Fibroblast of lung (primary cell): ENCODE measurements at places on chromosomes 4 and X.

DNA sequence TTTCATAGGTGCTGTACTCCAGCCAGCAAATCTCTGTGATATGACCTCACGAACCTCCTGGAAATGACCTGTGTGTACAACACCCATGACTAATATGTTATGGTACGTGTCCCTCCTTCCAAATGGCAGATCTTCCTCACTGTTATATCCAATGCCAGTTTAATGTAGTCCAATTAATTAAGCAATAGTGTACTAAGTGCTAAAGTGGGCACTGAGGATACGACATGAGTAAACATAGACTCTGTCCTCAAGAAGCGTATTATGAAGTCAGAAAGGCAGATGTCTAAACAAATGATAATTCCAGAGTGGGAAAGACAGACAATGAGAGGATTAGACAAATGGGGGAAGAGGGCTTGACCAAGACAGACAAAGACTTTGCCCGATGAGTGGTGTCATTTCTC is 33.9 kb downstream of the GPRIN3 start:
- H3K27me3 ChIP-seq, result no peaks in the 10 kb centered on the region
- no peak for DNase-seq
- no peak overlapping the region for H3K27ac ChIP-seq

- no peaks in the 10 kb centered on the region for H3K4me1 ChIP-seq
- no peak overlapping the region for H3K4me3 ChIP-seq
- DNase-seq, result no peak
- H3K27ac ChIP-seq, result no peak overlapping the region
Observed at GRCh38 chr4:183747931-183748670, 89.0 kb downstream of the TRAPPC11 start.

DNA sequence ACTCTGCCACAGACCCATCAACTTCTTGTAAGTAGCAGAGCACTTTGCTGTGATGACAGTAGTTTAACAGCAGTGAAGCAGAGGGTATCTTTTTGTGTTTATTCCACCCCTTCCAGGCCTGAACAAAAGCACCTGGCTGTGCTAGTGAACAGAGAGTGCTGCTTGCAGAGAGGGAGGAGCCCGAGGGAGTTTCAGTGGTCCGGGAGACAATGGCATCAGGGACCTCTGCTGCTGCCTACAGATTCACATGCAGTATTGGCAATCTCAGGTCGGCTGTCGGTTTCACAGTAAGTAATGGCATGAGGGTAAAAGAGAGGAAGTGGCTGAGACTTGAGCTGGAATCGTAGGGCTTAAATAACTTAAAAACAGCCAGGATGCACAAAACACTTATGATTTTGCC is 755.8 kb downstream of the RPA4 start:
- H3K27me3 ChIP-seq, result no peaks in the 10 kb centered on the region
- no peak overlapping the region for H3K27ac ChIP-seq
- no peak for DNase-seq
- H3K4me3 ChIP-seq, result no peak overlapping the region
- no peaks in the 10 kb centered on the region for H3K4me1 ChIP-seq

GRCh38 chr4:182139491-182139890 is 103.7 kb upstream of the TENM3 start:
- peaks cover 7% of the 10 kb centered on the region for H3K27me3 ChIP-seq
- H3K4me1 ChIP-seq, result no peaks in the 10 kb centered on the region
- H3K4me3 ChIP-seq, result peak overlapping the region; percentile 28
- no peaks in the 10 kb centered on the region for H3K36me3 ChIP-seq
- no peak overlapping the region for H3K27ac ChIP-seq

- DNase-seq, result no peak
- H3K36me3 ChIP-seq, result no peaks in the 10 kb centered on the region
- H3K4me1 ChIP-seq, result no peaks in the 10 kb centered on the region
- no peaks in the 10 kb centered on the region for H3K27me3 ChIP-seq
Observed at GRCh38 chr4:94726524-94727123, 31.1 kb upstream of the BMPR1B start.

DNA sequence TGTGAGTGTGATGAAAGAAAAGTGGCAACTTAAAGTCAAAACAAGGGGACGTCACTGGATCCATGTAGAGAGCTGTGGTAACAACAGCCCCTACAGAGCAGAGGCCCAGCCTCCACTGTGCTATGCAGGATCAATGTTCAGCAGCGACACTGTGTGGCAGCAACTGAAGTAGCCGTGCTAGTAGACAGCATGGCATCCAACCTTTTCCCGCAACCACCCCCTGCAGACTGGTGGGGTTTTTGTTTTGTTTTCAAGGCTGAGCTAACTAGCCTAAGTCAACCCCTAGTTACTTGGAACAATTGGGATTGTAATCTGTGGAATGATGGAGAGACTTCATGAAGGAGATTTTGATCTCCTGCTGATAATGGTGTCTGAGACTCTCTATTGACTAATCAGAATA is 44.4 kb upstream of the PPARGC1A start:
- H3K4me1 ChIP-seq, result peaks cover 7% of the 10 kb centered on the region
- no peak for DNase-seq
- no peak overlapping the region for H3K27ac ChIP-seq
- H3K36me3 ChIP-seq, result no peaks in the 10 kb centered on the region
- no peak overlapping the region for H3K4me3 ChIP-seq

DNA sequence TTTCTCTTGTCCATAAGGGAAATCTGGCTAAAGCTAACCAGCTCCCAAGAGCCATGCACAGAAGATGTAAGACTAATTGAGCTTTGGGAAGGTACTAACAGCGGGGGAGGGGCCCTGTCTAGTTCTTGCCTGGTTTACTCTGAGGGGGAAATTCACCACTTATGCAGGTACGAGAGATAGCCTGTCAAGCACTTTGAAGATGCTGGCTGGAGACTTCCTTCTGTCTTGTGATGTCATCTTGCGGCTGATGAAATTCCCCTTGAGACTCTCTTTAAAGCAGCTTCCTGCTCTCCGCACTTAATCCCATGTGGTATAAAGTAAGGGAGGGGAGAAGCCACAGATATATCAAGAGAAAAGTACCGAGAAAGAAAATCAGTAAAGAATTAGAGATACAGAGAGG is 345.3 kb downstream of the MAPK10 start:
- H3K27me3 ChIP-seq, result no peaks in the 10 kb centered on the region
- H3K4me3 ChIP-seq, result no peak overlapping the region
- DNase-seq, result no peak
- no peaks in the 10 kb centered on the region for H3K36me3 ChIP-seq
- peaks cover 5% of the 10 kb centered on the region for H3K4me1 ChIP-seq

- DNase-seq, result no peak
- peaks cover 11% of the 10 kb centered on the region for H3K4me1 ChIP-seq
- H3K4me3 ChIP-seq, result no peak overlapping the region
Observed at GRCh38 chr4:77023920-77024319, 51.9 kb downstream of the CCNI start.

DNA sequence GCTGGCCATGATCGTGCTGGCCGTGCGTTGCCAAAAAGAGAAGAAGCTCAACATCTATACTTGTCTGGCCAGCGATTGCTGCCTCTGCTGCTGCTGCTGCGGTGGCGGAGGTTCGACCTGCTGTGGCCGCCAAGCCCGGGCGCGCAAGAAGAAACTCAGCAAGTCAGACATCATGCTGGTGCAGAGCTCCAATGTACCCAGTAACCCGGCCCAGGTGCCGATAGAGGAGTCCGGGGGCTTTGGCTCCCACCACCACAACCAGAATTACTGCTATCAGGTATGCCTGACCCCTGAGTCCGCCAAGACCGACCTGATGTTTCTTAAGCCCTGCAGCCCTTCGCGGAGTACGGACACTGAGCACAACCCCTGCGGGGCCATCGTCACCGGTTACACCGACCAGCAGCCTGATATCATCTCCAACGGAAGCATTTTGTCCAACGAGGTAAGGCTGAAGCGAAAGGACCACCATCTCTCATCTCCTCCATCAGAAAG is 3.3 kb downstream of the PCDH10 start:
- H3K4me3 ChIP-seq, result peak overlapping the region; percentile 61
- peaks cover 5% of the 10 kb centered on the region for H3K4me1 ChIP-seq
- H3K36me3 ChIP-seq, result no peaks in the 10 kb centered on the region
- peaks cover 3% of the 10 kb centered on the region for H3K27me3 ChIP-seq
- no peak overlapping the region for H3K27ac ChIP-seq
- peak; percentile 21 for DNase-seq
